Naive B cell (primary cell): ENCODE measurements at places on chromosomes 12 and 14.

GRCh38 chr14:74500417-74501134, 7.0 kb downstream of the ISCA2 start:
- DNase-seq = no peak

DNA sequence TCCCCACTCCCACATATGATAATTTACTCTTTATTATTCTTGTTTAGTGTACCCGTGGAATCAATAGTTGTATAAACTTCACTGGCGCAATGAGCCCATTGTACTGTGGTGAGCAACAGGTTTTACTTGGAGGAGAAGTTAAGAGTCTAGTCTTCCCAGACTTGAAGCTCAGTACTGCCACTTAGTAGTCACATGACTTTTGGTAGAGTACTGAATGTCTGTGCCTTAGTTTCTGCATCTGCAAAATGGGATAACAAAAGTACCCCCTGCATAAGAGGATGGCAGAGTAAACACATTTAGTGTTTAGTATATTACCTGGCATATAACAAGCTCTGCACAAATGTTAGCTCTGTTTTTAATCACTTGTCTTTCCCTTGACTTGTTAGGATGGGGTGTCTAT, 375.5 kb downstream of the VRK1 start:
- no peak for DNase-seq

- no peak for DNase-seq
Observed at GRCh38 chr12:2194571-2194970, 141.8 kb downstream of the CACNA1C start.

DNA sequence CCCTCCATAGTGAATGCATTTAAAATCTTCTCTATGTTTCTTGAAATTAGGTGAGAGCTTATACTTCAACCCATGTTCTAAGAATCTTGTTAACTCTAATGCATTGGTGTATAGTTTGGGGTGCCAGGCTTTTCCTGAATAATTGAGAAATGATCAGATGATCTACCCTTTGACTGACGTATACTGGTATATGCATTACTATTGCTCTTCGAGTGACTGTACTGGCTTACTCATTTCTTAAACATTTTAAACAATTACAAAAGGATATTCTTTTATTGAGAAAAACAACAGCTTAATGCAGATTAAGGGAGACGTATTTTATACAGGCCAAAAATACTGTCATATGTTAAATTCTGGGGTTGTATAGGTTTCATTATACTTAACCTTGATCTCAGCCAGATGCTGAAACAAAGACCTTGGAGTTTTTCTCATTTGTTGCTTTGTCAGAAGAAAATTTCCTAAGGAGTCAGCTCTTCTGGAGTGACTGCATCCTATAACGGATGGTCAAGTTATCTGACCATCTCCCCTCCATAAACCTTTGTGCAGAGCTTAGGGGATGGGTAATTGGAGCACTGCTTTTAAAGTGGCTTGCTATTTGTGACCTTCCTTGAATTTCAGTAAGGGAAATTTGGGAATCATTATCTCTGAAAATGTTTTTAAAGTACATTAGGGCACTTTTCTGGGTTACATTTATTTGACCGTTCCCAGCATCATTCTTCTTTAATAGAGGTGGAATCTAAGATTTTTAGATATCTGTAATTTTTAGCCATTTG, 507.6 kb downstream of the PCNX1 start:
- no peak for DNase-seq

DNA sequence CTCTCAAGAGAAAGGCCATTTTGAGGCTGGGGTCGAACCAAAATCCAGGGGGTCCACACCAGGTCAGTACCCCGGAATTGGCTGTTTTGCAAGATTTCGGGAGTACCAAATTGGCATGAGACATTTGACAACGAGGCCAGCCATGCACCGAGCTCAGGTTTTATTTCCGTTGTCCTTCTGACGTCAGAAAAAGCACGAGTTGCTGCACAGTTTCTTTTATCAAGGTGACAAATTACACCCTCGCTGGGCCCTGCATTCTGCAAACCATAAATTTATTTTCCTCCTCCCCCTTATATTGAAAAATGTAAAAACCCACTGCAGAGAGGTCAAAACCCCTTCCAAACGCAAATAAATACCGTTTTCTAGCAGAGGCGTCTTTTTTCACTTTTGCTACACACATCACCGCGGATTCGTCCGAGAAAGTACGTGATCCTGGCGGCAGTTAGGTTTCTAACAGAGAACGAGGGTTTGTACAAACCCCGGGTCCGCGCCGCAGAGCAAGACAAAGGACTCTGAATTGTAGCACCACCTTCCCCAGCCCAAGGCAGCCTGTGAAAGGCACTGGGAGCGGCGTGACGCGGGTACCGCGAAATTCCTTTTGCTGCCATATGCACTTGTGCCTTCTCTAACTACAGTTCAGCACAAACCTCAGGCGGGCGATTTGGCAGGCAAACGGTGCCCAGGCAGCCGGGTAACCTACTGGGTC, 1.8 kb downstream of the SLC38A1 start:
- DNase-seq = peak; percentile 82

- no peak for DNase-seq
Observed at GRCh38 chr12:113131556-113131955, 4.0 kb downstream of the RASAL1 start.

- DNase-seq = no peak
Observed at GRCh38 chr14:64795211-64795610, 84.5 kb downstream of the SPTB start.

GRCh38 chr12:19165451-19165850, 35.9 kb downstream of the PLEKHA5 start:
- no peak for DNase-seq

DNA sequence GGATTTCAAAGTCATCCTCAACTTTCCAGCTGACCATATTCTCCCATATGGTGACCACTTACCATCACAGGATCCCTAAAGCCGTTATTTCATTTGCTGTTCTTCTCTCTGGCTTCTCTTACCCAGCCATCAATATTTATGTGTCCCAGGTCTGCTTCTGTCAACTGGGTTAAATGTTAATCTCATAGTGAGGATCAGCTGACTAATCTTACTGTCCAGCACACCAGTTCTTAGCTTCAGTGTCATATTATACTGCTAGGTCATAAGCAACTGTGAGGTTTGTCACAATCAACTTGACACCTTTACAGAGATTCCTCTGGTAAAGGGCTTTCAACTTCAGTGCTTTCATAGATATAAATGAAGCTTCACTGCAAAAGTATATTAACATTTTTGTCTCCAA, 294.4 kb downstream of the DIO2 start:
- DNase-seq = no peak

DNA sequence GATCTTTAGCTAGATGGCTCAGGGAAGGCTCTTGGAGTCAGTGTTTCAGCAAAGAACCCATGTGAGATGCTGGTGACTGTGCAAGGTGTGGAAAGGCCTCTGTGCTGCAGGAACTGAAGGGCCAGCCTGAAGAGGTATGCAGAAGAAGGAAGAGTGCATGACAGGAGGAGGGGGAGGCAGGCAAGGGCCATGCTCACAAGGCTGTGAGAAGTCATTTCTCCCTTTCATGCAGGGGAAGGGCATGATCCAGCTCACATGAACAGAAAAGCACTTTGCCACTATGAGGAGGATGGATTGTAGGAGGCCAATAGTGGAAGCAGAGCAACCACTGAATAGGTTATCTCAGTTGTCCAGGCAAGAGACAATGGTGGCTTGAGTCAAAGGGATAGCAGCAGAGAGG, 83.7 kb downstream of the SSPN start:
- no peak for DNase-seq

DNA sequence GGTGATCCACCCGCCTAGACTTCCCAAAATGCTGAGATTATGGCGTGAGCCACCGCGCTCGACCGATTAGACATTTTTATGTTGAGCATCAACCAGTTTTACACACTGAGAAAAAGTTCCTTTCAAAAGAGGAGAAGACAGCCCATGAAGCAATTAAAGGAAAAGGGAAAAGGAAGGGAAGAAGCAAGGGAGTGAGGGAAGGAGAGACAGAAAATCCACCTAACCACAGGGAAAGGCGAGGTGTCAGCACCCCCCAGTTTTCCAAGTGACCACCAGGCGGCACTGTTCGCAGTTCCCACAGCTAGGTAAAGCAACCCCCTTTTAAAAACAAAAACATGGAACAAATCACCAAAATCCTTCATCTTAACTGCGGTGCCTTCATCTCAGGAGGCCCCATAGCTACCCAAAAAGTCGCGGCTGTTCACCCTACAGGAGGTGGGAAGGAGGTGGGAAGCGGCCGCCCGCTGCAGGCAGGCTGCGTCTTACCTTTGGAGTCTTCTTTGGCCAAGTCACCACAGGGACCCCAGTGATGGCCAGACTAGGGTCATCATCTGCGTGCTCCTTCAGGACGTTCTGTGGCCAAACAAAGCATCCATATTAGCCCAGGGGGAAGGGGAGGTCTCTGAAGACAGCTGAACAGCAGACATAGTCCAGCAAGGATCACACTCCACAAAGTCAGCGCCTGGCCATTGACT, 86.6 kb downstream of the KDM2B start:
- peak; percentile 54 for DNase-seq

DNA sequence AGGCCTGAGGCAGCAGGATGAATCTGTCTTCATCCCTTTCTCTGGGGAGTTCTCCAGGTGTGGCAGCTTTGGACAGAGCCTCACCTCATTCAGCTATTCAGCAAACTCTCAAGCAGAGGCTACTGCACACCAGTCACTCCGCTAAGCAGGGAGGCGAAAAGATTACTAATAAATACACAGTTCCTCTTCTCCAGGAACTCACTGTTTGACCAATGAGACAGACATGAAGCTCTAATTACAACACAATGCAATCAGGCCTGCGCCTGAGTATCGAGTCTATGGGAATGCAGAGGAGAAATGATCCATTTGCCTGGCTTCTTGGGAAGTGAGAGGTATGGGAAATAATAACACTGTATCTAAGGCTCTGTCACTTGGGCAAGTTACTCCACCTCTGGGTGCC, 178.1 kb downstream of the CRADD start:
- DNase-seq = no peak

- DNase-seq = no peak
Observed at GRCh38 chr14:35332517-35333263, 40.5 kb downstream of the PSMA6 start.

- DNase-seq = no peak
Observed at GRCh38 chr14:59630288-59630963, 53.8 kb upstream of the CCDC175 start.

DNA sequence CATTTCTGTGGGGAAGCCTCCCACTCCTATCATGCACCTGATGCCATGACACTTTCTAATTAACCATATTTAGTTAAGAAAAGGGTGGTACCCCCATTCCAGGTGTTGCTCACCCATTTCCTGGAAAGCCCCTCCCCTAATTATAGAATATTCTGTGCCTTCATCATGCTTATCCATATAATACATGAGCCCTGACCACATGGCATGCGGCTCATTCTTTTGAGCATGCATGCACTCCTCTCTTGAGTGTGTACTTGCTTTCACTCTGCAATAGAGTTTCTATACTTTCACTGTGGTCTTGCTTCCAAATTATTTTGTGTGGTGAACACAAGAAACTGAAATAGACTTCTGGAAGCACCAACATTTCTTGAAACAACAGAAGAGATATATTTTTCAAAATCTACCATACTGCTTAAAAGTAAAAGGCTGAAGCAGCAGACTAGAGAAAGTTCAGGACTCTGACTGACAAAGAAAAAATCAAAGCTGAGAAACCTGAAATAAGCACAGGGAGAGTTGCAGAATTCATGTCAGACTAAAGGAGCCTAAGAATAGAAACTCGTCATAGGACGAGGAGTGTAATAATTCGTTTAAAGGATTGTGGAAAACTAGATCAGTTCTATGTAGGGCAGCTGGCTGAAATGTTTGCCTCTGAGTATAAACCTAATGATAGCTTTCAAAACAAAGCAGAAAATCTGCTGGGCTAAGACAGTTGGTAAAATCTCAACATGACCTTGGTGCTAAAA, 144.8 kb downstream of the KITLG start:
- DNase-seq = no peak

- DNase-seq = no peak
Observed at GRCh38 chr14:20387576-20387975, 25.7 kb downstream of the TEP1 start.

DNA sequence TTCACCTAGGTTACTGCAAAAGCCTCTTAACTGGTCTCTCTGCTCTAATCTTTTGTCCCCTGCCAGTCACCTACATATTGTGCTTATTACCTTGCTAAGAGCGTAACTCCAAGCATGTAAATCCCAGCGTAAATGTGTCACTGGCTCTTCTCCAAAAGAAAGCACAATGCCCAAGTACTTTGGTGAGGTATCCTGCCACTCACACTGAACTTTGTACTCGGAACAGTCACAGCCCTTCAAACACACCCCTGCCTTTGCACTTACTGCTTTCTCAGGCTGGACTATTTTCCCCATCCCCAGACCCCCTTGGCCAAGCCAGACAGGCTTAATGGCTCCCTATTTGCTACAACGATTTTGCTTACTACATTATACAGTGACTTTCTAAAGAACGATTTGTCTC, 31.7 kb downstream of the GALNT4 start:
- no peak for DNase-seq

GRCh38 chr14:22923746-22924145, 4.8 kb upstream of the RBM23 start:
- DNase-seq = no peak

DNA sequence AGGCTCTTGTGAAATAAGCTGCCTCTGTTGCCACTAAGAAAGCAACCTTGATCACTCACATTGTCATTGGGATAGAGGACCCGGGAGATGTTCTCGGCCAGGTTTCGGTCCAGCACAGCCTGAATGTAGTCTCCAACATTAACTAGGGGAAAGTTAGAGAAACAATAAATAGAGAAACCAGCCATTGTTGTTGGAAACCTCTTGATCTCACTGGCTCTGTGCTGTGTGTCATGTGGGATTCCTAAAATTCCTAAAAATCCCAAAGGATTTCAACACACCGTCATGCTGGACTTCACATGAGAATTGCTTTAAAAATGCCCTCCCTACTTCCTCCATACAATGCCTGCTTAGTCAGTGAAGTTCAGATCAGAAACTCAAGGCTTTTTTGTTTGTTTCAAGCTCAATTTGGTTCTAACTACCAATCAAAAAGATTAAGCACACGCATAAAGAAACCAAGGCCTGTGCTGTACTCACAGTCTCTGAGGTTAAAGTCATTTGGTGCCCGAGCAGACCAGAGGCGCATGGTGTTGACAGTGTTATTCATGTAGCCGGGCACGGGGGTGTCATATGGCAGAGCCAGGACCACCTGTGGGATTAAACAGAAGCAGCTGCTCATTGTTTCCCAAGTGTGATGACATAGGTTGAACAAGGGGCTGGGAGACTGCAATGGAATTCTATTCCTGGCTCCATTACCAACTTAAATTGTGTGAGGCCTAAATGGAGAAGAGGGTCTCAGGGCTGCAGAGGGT, 23.6 kb downstream of the PYGL start:
- DNase-seq = no peak

GRCh38 chr14:54192610-54193009, 204.2 kb upstream of the CDKN3 start:
- no peak for DNase-seq

DNA sequence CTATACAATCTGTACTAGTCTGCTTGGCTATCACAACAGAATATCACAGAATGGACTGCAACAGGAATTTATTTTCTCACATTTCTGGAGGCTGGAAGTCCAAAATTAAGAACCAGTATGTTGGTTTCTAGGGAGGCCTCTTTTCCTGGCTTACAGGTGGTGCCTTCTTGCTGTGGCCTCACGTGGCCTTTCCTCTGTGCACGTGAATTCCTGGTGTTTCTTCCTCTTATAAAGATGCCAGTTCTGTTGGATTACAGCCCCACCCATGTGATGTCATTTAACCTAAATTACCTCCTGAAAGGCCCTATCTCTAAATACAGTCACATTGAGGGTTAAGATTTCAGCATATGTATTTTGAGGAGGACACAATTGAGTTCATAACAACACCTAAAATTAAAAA, 32.1 kb upstream of the C2CD5 start:
- no peak for DNase-seq

- DNase-seq = peak; percentile 89
Observed at GRCh38 chr12:50283229-50283923, at the start of gene LIMA1. Gene LIMA1 (minus strand): TSS chr12:50283520. CDS start chr12:50248751, 34,769 bp downstream.

- DNase-seq = no peak
Observed at GRCh38 chr14:77844802-77845201, 44.9 kb downstream of the ADCK1 start.
